ENCODE measurements at places on chromosomes 4 and X. TPM values are rescaled to one million over a fixed set of nuclear protein-coding genes. Genes with fewer than 3 reads are reported as not detected.

DNA sequence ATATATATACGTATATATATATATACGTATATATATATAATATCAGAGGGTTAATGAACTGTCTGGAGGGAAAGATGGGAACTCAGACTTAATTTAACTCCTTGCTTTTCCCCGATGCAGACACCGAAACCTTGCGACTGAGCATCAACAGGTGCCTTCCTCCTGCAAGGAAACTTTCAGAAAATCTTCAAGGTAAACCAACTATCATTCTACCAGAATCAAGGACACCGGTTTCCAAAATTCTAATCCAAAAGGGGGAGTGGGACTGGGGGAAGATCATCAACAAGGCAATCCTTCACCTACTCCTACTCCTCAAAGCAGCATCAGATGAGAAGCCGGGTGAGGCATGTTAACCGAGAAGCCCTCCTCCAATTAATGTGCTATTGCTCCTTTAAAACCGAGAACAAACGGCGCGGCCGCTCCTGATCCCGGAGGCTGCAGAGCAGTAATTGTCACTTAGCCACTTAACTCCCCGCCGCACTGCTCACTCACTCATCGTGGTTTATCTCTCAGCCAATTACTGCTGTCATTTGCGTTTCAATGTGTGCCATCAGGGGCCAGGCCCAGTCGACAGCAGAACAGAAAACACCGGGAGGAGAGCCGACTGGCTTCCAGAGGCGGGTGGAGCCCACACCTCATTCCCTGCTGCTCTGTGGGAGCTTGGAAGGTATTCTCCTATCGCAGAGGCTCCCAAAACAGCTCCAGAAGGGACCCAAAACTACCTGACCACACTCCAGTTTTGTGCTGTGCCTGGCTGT is 61.7 kb downstream of the MAML3 start:
- no peak for DNase-seq

DNA sequence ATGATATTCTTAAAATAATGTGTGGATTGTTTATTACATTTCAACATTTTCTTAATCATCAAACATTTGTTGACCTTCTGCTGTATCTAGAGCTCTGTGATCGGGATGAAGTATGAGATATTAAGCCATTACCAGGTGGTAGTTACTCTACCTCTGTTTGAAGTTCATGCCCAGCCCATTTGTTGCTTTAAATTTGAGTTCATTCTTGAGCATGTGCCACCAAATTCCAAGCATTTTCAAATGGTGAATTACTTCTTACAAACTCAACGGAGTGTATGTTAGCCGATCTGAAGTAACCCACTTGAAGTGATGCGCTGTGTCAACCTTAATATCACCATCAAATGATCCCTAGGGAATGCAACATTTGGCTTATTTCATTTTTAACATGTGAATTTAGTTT is 7.3 kb upstream of the DTHD1 start:
- DNase-seq, result no peak

GRCh38 chrX:115940348-115940747 is 230.2 kb upstream of the AGTR2 start:
- no peak for DNase-seq

DNA sequence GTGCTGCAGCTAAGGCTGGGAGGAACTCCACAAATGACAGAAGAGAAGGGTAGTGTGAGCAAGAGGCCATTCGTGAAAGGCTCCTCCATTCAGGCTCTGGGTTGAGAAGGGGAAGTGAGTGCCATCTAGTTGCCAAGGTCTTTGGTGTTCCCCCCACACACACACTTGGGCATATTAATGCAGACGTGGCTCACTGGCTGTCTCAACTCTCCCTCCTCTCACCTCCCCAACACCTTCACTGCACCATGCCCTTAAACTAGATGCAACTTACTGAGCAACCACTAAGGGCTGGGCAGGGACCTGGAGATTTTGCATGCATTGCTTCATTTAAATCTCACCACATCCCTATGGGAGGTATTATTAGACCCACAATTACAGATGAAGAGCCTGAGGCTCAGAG is 8.7 kb downstream of the CLRN2 start:
- DNase-seq, result no peak

- DNase-seq, result no peak
These were observed 24.4 kb downstream of the GAB1 start for GRCh38 chr4:143360838-143361625.

DNA sequence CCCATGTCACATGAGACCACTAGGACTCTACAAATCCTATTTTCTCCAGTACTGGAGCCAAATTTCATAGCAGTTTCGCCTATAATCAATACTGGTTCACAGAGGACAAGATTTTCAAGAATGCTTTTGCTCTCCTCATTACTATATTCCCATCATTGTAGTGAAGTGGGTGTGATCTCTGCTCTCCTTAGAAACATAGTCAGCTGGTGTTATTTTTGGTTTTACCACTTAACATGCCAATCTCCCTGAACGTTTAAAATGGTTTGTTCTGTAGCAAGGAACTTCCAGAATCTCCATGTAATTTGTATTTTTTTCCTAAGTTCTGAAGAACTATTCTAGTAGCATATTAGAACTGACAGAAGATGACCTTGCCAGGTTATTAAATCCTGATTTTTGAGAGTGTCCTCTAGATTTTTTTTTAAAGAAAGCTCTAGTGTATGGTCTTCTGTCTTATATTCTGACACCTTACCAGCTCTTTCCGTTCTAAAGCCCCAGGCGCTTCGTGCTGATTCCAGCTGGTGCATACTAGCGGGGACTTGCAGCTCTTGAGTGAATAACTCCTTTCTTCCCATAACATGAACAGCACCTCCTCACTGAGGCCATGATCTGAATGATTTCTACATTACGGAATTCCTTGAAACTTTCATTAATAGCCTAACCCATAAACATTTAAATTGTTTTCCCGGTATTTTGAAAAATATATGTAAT is 1372.9 kb downstream of the TECRL start:
- DNase-seq, result no peak

DNA sequence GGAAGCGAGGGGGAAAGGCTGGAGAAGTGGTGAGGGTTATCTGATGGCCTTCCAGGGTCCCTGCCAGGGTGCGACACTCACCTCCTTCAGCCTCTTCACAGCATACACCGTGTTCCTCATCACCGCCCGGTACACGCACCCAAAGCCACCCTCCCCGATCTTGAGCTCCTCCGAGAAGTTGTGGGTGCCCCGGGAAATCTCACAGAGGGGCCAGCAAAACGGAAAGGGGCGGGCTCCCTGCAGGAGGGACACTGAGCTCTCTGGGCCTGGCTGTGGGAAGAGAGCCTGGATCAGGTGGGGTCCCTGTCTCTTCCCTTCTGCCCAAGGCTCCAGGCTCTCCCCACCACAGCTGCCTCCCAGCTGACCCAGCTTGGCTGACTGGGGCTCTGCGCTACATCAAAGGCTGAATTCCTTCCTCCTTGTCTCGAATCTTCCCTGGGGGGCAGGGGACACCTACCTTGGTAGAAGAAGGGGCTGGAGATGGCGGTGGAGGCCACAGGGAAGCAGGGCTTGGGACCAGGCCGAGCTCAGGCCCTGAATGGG is 1.1 kb downstream of the IRAK1 start:
- no peak for DNase-seq

GRCh38 chr4:124685851-124686250 is 26.7 kb downstream of the ANKRD50 start:
- DNase-seq, result no peak

DNA sequence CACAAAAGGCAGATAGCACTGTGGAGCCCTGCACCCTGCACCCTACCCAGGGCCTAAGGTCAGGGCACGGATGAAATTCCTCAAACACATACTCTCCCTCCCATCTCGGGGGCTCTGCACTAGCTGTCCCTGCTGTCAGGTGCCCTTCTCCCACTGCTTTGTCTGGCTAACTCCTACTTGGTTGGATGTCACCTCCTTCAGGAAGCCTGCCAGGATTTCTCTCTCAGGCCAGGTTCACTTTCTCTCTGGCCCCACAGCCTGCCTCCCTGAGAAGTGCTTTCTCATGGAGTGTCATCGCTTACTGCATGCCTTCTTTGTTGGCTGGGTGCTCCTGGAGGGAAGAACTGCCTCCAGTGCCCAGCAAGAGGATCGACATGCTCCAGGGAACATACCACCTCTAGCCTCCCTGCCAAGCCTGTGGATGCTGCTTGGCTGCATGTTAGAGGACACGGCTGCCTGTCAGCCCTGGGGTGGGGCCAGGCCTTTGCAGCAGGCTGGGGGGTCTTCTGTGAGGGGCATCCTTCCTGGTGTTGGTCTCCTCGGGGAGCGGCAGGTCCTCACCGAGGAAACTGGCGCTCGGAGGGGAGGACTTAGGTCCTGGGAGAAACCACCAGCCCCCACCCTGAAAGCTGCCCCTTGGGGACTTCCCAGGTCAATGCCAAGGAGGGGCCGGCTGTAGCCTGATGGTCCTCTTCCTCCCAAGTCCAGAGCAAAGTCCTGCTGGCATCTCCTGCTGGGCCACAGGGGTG is 15.0 kb downstream of the ABLIM2 start:
- no peak for DNase-seq

GRCh38 chrX:151153086-151153485 is 23.3 kb upstream of the GPR50 start:
- DNase-seq, result no peak

- no peak for DNase-seq
These were observed 13.3 kb downstream of the HNRNPD start for GRCh38 chr4:82360298-82361177.

GRCh38 chrX:40773809-40774208 is 38.5 kb upstream of the MED14 start:
- no peak for DNase-seq

GRCh38 chr4:24657768-24658617 is 73.6 kb upstream of the DHX15 start:
- DNase-seq, result peak; percentile 34

DNA sequence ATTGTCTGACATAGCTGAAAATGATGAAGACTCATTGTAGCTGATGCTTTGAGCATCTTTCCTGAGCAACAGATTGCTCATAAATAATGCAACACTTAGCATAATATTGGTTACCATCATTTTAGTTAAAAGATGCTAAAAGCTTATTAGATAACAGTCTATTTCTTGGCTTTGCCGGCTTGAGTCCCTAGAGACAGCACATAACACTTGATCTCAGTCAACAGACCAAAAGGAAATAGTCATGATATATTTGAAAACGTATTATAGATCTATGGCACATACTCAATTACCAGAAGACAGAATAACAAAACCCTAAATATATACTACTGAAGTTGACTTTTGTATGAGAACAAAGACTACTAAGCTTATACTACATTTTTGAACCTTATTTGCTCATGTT is 846.7 kb upstream of the EPHA5 start:
- no peak for DNase-seq

GRCh38 chrX:139750390-139750789 is 42.4 kb upstream of the MCF2 start:
- no peak for DNase-seq

DNA sequence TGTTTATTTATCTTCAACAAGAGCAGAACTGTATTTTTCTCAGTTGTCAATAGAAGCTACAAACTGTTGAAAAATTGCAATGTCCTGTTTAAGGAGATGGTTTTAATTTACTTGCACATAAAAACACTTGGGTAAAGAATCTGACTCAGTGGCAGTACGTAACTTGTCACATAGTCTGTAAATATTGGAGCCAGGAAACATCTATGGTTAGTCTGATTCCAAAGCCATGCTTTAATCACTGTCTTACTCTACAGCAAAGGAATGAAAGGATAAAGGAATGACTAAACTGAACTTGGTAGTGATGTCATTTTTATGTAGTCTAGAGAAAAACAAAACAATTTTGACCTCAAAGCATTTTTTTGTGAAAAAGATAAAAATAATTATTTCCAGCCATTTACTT is 537.2 kb downstream of the STIM2 start:
- DNase-seq, result no peak

DNA sequence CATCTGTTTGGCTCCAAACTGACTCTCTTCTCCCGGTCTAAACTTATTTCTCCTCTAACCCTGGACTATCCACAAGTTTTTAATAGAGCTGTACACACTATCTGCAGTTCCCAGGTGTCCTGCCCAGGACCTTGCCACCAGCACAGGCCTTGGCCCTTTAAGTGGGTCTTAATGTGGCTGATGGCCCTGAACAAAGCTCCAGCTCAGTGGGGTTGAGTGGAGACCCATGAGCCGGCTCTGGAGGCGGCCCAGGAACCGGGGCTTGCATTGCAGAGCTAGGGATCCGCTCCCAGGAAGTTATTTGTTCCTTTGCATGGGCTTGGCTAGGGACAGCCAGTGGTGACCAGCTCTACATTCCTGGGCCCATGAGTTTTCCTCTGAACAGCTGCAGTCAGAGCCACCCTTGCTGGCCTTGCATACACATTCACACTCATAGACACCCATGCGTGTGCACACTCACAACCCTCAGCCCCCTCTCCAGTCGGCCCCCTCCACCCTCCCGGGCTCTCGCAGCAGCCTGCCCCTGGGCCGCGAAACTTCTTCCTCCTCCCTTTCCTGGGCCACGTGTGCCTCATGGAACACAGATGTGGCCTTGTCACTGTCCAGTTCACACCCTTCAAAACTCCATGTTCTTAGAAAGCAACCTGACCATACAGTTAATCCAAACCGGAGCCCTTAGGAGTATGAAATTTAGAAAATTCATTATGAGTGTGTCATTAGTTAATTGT is 58.2 kb downstream of the GPR143 start:
- DNase-seq, result no peak

DNA sequence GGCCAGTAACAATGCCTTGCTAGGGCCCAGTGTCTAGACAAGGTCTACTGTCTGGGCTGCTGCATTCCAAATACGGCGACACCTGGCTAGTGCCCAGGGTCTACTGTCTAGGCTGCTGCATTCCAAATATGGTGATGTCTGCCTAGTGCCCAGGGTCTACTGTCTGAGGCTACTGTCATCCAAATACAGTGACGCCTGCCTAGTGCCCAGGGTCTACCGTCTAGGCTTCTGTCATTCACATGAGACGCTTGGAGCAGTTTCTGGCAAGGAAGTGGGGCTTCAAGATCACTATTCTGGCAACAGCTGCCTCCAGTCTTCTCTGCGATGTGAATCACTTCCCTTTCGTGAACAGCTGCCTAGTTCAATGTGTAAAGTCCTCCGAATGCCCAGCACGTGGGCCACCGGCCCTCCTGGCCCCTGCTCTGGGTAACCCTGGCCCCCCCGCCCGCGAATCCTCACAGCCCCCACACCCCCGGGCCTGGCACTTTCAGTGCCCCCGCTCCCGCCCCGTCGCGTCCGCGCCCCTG is 12.7 kb downstream of the ACOX3 start:
- no peak for DNase-seq

- no peak for DNase-seq
These were observed 21.3 kb upstream of the UGDH start for GRCh38 chr4:39548425-39549067.

- no peak for DNase-seq
These were observed 4.3 kb upstream of the NSUN7 start for GRCh38 chr4:40745285-40745984.

GRCh38 chr4:61380865-61381264 is 180.7 kb downstream of the ADGRL3 start:
- DNase-seq, result no peak

The CDKL2 gene
- not detected for total RNA-seq

The HSD17B13 gene
- not detected for total RNA-seq

The HTR2C gene
- total RNA-seq, result not detected

The XAGE1B gene
- total RNA-seq, result not detected

The MAGEA2 gene
- not detected for total RNA-seq

The COL25A1 gene
- total RNA-seq, result 2.5 TPM

The OGT gene
- total RNA-seq, result 175 TPM

The SHOX gene
- total RNA-seq, result 0.60 TPM

The PDHA1 gene
- 45.6 TPM for total RNA-seq

The HERC6 gene
- total RNA-seq, result 16.4 TPM

The ZNF41 gene
- total RNA-seq, result 8.1 TPM

The ARSH gene
- not detected for total RNA-seq

The GYPA gene
- not detected for total RNA-seq

The TMSB15C gene
- total RNA-seq, result 1.8 TPM
